ENCODE measurements at places on chromosomes 16 and 17.

GRCh38 chr17:71511266-71511995 lies 609.4 kb upstream of the SOX9 start:
- no peak for DNase-seq

- DNase-seq, result no peak
Measured at GRCh38 chr17:58513267-58513964, 1.0 kb downstream of the MTMR4 start.

GRCh38 chr17:20202141-20202621 lies 193.0 kb downstream of the SPECC1 start:
- DNase-seq, result no peak

- DNase-seq, result no peak
Measured at GRCh38 chr16:83102336-83102735, 475.6 kb downstream of the CDH13 start.

GRCh38 chr17:58525239-58525638 lies 10.8 kb upstream of the MTMR4 start:
- DNase-seq, result no peak

- peak; percentile 53 for DNase-seq
Measured at GRCh38 chr16:68778551-68779231, 41.6 kb downstream of the CDH1 start.

DNA sequence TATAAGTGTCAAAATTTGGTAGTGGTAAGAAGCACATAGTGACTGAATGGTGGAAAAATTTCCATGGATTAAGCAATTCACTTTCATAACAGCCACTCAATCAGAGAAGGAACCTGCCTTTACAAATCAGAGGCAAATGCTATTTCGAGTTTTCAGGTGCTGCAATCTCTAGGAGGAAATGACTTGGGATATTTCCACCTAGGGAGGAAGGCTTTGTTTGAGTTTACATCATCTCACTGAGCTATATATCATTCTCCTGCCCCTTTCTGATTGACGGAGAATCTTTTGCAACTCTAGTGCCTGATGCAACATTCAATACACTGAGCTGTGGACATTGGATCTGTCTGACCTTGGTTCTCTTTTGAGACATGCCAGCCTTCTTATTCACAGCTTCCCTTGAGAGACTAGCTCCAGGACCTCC lies 26.3 kb downstream of the MARCHF10 start:
- no peak for DNase-seq

DNA sequence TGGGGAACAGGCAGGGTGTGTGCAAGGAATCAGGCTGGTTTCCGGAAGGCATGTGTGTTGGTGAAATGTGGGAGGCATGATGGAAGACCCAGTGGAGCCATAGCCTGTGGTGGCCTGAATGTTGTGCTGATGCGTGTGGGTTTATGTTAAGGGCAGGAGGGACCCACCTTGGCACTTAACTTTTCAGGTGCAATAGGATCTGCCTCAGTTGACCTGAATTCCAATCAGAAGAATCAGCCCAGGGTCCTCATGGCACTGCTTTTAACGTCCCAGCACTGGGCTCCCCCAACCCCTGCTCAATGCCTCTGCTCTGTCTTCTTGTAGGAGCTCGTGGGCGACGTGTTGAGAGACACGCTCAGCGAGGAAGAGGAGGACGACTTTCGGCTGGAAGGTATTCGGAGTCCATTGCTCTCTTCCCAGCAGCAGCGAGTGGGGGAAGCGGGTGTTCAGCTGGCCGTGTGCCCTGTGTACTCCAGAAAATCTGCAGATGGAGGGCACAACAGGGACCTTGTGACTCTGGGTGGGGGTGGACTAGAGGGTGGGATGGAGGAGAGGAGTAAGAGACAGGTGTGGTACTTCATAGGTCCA lies 59.9 kb downstream of the NKD1 start:
- DNase-seq, result no peak

- no peak for DNase-seq
Measured at GRCh38 chr16:88005181-88005581, 53.9 kb downstream of the BANP start.

GRCh38 chr17:42185621-42185930 lies 324 bp upstream of the HCRT start:
- no peak for DNase-seq

DNA sequence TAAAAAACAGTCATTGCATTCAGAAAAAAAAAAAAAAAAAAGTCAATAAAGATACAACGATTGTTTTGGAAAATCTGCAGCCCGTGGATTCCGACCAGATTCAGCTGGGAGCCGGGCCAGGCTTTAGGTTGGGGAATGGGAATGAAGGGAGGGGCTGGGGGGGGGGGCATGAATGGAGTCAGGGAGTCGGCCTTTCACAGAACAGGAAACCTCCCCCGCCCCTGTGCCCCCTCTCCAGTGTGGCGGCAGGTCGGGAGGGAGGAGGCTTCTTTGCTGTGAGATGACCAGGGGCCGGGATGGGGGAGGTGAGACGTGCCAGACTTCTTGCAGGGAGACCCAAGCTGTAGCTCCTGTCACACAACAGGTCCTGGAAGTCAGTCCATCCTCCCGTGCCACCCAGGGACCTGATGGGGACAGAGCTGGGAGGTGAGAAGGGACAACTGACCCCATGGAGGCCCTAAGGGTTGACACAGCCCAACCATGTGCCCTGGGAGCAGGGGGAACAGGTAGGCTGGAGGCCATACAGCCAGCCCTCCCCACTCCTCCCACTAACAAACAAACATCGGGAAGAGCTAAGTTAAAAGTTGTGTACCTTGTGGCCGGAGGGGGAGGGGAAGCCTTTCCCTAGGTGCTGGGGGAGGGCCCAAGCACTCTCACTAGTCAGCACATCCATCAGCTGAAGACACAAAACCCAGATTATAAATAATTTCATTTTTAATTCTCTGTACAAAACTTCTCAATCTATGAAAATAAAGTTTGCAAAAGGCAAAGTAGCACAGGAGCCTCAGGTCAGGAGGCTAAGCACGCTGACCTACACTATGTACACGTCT lies 25.2 kb downstream of the SREBF1 start:
- no peak for DNase-seq

DNA sequence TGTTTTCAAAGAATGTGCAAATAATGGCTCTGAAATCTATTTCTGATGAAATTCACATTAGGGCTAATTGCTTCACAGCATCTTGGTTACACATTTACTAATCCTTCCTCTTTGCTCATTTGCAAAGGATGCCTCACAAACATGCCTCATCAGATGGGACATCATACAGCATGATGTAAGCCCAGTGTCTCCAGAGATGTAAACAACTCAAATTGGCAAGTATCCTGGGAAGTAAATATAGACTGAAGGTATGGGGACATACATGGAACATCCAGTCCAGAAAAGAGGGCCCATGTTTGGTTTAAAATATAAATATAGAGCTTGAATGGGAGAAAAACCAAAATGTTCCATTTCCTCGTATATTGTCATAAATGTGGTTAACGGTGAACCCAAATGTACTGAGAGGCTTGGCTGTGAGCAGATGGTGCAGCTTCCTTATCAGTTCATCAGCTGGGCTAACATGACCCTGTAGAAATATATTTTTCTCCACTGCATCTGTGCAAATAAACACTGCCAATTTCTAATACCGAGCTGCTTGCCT lies 142.9 kb upstream of the NUDT7 start:
- no peak for DNase-seq

DNA sequence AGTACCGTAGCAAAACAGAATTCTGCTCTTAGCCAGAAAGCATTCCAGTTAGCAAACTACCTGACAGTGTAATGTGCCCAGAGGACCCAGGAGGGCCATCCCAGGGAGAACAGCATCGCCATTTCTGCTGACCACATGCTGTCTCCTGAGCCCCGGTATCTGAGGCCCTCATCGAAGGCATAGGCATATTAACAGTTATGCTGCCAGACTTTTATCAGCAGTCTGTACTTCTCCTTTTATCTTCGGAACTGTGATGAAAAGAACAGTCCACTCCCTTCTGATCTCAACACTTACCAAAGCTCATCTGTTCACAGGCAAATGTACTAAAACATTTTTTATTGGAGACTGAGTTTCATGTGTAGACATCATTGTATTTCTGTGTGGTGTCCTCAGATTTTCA lies 236.4 kb downstream of the PRKCA start:
- no peak for DNase-seq

DNA sequence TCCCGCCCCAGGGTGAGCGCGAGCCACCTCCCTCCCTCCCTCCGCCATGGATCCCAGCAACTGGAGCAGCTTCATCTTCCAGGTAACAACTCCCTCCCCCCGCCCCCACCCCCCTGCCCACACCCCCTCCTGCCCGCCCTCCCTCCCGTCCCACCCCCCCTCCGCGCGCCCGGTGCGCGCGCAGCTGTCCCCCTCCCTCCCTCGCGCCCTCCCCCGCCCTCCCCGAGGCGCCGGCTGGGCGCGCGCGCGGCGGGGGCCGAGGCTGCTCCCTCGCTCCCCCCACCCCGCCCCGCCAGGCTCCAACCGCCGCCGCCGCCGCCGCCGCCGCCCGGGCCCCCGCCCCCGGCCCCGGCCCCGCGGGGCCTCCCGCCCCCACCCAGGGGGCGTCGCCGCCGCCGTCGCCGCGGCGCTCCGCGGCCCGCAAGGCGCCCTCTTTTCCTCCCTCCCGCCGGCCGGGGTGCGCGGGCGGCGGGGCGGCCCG lies at the start of gene MAZ:
TSS of gene MAZ (plus strand) at position 431 of the 481 bp plus-strand sequence. CDS start 173 bp downstream, outside the sequence.
- DNase-seq, result peak; percentile 96

GRCh38 chr16:77157346-77158058 lies 33.5 kb upstream of the MON1B start:
- DNase-seq, result no peak

GRCh38 chr17:79951361-79952264 lies 84.1 kb downstream of the TBC1D16 start:
- peak; percentile 91 for DNase-seq

DNA sequence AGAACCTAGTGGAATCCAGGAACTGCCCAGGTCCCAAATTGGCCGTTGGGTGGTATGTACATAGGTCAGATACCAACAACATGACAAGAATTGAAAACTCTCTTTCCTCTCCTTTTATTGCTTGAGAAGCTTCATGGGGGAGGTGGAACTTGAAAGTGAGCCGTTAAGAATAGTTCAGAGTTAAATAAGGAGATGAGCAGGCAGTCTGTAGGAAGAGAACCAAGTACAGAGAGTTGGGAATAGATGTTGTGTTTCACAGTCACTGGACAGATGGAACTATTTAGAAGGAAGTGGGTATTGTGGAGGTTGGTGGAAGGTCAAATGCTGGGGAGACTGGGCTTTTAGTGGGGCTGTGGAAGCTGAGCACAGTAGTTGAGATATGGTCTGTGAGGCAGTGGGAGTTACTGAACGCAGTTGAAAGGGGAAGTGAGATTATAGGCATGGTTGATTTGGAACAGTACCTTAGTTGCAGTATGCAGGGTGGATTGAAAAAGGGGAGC lies 26.4 kb downstream of the ARHGAP44 start:
- DNase-seq, result no peak

GRCh38 chr16:10039220-10040096 lies 142.8 kb downstream of the GRIN2A start:
- peak; percentile 5 for DNase-seq

DNA sequence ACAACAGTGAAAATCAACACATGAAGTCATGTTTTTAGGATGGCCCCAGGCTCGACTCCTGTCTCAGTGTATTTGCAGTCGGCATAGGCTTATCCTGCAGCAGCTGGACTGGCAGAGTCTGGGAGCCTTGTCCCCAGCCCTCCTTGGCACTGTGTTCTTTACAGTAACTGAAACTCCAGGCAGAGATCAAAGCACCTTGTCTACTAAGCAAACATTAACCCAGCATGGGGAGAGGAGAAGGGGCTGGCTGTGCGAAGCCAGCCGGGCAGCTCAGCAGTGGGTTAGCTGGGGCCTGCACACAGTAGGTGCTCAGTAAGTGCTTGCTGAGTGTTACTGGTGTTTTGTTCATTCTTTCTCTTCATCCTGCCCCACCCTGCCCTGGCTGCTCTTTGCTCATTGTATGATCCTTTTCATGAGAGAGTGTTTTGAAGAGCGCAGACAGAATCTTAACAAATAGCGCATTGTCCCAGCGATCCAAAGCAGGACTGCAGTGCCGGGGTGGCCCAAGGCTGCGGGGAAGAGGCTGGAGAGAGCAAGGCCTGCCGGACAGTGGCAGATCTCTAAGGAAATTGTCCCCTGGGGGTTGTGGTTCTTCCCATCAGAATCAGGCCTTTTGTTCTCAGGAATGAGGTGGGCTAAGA lies 23.5 kb upstream of the ITGB4 start:
- no peak for DNase-seq

GRCh38 chr17:17859909-17860765 lies 23.4 kb upstream of the SREBF1 start:
- peak; percentile 78 for DNase-seq

DNA sequence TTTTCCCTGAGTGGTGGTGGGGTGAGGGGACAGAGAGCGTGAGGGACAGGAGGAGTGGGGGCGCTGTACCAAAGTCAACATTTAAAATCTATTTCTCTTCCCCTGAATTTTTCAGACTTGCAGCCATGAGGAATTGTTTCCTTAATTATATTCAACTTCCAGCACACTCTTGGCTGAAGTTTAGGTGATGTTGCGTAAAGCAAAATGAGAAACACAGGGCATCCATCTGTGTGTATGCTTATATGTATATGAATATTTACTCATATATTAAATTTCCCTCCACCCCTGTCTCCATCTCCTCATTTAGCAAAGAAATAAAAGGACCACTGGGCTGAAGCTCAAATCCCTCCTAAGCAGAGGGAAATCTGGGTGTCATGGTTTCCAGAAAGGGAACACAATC lies 218.1 kb downstream of the XYLT1 start:
- DNase-seq, result no peak

DNA sequence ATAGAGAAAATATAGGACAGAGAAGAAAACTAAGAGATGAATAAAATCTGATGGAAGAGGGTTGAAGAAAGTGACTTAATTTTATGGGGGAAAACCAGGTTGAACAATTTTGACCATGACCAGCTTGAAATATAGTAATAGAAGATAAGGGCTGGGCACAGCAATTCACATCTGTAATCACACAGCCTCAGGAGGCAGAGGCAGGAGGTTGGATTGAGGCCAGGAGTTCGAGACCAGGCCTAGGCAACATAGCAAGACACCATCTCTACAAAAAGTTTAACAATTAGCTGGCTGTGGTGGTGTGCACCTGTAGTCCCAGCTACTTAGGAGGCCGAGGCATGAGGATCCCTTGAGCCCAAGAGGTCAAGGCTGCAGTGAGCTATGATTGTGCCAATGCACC lies 8.7 kb downstream of the MXRA7 start:
- no peak for DNase-seq

GRCh38 chr17:11221721-11222120 lies 19.3 kb upstream of the SHISA6 start:
- peak; percentile 9 for DNase-seq

DNA sequence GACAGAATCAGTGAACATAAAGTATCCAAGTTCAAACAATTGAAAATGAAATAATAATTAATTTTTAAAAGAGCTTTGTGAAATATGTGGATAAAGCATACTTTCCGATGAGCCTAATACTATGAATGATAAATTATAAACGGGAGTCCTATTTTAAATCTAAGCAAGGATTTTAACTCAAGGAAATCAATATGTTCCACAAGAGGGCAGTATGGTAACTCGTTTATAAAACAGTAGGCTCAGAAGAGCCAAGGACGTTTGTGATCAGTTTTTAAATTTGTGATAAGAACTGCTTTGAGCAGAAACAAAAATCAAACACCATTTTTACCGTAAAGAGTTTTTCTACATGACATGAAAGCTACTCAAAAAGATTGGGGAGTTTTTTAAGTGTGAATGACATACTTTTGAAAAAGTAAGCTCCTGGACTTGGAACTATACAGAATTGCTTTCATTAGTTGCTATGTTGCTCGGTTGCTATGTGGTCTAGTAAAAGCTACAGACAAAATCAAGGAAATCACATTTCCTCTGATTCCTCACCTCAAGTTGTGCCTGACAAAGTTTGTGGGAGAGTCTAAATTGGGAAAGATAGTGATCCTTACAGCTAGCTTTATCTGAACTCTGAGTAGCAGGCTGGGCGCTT lies 11.8 kb upstream of the TEKT1 start:
- no peak for DNase-seq
